ENCODE measurements at places on chromosomes 3 and 15.

- DNase-seq, result no peak
These were observed 109.6 kb upstream of the UMPS start for GRCh38 chr3:124620600-124621063.

- DNase-seq, result no peak
These were observed 181.1 kb downstream of the SOX2 start for GRCh38 chr3:181892848-181893247.

GRCh38 chr3:170751899-170752293 lies 118.1 kb downstream of the RPL22L1 start:
- no peak for DNase-seq

GRCh38 chr3:35335703-35336102 lies 303.6 kb upstream of the ARPP21 start:
- no peak for DNase-seq

DNA sequence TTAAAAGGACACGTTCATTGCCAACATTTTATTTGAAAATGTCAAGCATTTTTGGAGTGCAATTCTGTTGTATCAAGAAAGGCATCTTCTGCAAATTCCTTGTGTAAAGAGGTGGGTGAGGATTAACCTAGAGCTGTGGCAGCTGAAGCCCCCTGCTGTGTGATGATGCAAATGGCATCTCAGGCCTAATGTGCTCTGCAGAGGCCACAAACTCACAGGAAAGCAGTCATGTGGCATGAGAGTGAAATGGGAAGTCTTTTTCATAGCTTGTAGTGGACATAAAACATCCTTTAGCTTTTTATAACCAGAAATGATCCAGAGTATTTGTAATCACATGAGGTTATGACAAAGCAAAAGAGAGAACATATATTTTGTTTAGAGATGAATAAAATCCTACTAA lies 6.4 kb downstream of the CADM2 start:
- DNase-seq, result no peak

- DNase-seq, result no peak
These were observed 380.8 kb downstream of the GRM7 start for GRCh38 chr3:7241584-7242302.

DNA sequence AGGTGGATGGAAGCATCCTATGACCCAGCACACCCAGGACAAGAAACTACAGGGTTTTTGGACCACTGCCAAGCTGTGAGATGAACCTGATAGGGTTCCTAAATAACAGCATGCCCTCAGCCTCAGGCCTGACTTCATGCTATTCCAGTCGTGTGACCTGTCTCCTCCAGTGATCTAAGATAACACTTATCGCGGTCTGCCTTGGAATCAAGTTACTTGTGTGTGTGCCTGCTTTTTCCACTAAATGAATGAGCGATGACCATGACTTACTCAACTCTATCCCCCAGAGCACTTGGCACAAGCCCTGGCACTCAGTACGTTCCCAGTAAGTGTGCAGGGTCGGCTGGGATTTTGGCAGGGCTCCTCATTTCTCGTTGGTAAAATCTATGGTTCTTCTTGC lies 172.7 kb upstream of the TP63 start:
- no peak for DNase-seq

DNA sequence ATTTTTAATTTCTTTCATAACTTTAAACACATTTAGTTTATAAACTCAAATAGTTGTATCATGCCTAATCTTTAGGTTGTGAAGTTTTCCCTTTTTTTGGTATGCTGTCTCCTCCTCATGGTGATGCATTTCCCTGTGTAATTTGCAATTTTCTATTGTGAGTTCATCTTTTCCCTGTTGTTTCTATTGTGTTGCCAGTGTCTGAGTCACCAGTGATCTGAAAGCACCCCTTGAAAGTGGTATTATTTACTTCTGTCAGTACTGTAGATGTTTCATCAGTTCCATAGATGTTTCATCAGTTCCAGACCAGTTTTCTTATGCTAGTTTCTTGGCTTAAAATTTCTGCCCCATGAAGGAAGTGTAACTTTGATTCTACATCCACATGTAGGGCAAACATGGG lies 80.6 kb downstream of the OXSM start:
- peak; percentile 30 for DNase-seq

DNA sequence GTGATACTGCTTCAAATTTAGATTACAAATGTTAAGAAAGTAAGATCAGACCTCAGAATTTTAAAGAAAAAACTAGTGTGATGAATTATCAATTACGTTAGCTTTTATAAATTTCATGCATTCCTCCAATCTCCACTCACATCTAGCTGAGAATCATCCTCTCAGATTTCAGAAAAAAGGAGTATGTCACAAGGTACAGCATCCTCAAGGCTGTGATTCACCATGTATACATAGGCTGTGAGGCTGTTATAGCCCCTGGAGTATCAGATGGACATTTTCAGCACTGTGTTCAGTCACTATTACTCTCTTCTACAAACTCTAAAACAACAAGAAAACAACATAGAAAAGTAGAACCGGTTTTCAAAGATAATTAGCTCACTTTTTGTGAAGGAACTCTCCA lies 214.4 kb downstream of the PCCB start:
- no peak for DNase-seq

GRCh38 chr3:2910997-2911396 lies 199.2 kb downstream of the IL5RA start:
- DNase-seq, result no peak

DNA sequence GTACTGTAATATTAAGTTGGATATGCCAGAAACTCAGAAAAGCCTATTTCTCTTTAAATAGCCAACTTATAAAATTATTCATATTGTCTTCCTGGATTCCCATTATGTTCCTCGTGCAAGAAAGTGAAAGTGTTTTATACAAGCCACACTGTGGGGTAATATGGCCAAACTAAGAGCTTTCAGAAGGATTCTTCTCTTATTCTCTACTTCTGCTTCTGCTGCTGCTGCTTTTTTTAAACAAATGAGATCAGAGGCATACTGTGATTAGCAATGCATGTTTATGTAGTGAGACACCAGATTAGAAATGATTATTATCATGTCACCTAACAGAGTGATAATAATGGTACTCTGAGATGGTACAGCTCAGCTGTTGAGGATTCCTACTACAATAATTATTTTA lies 1026.5 kb upstream of the CFAP20DC start:
- DNase-seq, result no peak

DNA sequence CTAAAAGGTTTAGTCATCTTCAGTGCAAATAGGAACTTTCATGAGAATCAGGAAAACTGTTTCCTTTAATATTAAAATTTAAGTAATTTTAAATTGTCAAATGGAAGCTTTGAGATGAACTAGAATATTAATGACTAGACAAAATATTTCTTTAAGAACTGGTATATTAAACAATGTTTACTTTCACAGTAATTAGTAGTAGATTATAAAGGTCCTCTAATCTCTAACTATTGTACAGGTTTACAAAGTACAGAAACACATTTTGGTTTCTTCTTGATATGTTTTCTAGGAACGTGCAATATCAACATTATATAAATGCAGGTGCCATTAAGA lies 138.9 kb downstream of the CLASP2 start:
- no peak for DNase-seq

DNA sequence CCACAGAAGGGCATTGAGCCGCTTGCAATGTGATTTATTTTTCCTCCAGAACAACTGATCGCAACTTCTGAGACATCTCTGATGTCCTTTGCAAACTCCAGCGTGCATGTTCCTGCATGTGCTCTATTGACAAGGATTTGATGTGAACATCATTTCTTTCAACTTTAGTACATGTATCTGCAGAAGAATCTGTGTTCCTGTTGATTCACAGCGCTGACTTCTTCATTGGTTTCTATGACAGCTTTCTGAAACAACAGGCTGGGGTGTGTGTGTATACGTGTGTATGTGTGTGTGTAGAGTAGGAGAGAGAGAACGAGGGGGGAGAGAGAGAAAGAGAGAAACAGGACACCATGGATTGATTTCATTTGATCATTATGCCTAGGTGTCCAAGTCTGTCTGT lies 56.7 kb upstream of the CMTM8 start:
- DNase-seq, result no peak

- peak; percentile 18 for DNase-seq
These were observed 18.4 kb upstream of the BCHE start for GRCh38 chr3:165855581-165855980.

DNA sequence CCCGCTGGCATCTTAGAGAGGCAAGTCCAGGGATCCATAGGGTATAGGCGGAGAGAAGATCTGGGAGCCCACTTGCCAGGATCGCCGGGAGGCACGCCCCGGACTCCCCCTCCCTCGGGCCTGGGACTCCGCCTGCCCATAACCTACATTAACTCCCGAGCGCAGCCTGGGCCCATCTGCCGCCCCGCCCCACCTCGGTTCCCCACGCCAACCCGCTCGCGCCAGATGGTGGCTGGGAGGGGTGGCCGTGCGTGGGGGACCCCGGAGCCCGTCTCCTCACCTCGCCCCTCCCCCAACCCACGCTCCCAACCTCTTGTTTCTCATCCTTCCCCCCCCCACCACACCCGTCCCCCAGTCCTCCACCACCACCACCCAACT lies 1.7 kb upstream of the DLL4 start:
- no peak for DNase-seq

- DNase-seq, result no peak
These were observed 59.8 kb downstream of the CHCHD4 start for GRCh38 chr3:14064910-14065309.

- no peak for DNase-seq
These were observed 246.9 kb downstream of the GOLGA6L6 start for GRCh38 chr15:20294651-20295237.

DNA sequence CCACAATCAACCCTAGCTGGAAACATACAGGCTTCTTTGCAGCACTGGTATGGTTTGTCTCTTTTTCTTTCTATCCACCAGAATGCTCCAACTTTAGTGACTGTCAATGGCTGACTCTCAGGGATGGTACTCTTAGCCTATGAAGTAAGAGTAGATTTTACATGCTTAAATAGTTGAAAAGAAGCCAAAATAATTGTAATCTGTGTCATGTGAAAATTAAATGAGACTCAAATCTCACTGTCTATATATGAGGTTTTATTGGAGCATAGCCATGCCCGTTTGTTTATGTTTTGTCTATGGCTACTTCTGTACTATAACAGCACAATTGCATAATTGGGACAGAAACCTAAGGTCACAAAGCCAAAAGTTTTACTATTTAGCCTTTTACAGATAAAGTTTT lies 29.1 kb upstream of the PDZRN3 start:
- DNase-seq, result no peak

- DNase-seq, result no peak
These were observed 18.7 kb downstream of the OR5H15 start for GRCh38 chr3:98185180-98185579.

DNA sequence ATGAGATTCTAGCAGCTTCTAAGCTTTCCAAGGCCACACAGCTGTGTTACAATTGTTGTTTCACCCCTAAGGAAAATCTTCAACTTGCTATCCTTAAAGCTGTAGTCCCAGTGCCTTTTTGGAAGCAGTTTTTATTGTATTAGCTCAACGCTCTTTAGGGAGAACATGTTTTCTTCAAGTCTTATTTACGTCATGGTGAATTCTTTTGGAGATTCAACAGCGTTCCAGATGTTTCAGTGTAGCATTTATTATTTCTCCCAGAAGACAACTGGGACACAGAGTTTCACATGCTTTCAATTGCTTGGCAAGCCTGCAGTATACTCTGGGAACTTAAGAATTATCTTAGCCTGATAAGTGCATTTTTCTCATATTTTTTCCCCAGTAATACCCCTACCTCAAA lies 888.3 kb downstream of the PLOD2 start:
- peak; percentile 12 for DNase-seq

- DNase-seq, result no peak
These were observed 93.3 kb downstream of the SEMA5B start for GRCh38 chr3:122934251-122934650.

GRCh38 chr15:79049416-79049815 lies 41.2 kb downstream of the RASGRF1 start:
- no peak for DNase-seq

DNA sequence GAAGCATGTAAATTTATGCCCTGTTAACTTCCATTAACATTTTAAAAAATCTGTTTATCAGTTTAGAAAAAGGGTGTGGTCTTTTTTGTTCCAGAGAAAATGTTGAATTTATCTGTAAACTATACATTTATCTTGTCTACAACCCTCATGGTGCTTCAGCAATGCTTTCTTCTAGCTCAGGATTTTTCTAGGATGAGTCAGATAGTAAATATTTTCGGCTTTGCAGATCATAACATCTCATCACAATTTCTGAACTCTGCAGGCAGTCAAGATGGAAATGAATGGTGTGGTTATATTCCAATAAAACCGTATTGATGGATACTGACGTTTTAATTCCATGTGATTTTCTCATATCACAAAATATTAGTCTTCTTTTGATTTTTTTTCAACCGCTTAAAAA lies 70.5 kb upstream of the FOXB1 start:
- DNase-seq, result no peak

GRCh38 chr3:9727743-9728142 lies 3.8 kb upstream of the BRPF1 start:
- DNase-seq, result no peak

DNA sequence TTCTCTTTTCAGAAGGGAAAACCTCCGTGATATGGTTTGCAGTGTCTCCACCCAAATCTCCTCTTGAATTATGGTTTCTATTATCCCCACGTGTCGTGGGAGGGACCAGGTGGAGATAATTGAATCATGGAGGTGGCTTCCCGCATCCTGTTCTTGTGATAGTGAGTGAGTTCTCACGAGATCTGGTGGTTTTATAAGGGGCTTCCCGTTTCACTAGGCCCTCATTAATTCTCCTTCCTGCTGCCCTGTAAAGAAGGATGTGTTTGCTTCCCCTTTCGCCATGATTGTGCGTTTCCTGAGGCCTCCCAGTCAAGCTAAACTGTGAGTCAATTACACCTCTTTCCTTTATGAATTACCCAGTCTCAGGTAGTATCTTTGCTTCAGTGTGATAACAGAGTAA lies 692.7 kb upstream of the GRM7 start:
- no peak for DNase-seq

- no peak for DNase-seq
These were observed 10.4 kb downstream of the TNK2 start for GRCh38 chr3:195897853-195898415.

- DNase-seq, result no peak
These were observed 535.1 kb upstream of the NR2F2 start for GRCh38 chr15:95795386-95795785.

GRCh38 chr3:5205165-5205941 lies 17.8 kb downstream of the EDEM1 start:
- DNase-seq, result no peak

GRCh38 chr15:92377083-92377789 lies 16.4 kb upstream of the ST8SIA2 start:
- no peak for DNase-seq

DNA sequence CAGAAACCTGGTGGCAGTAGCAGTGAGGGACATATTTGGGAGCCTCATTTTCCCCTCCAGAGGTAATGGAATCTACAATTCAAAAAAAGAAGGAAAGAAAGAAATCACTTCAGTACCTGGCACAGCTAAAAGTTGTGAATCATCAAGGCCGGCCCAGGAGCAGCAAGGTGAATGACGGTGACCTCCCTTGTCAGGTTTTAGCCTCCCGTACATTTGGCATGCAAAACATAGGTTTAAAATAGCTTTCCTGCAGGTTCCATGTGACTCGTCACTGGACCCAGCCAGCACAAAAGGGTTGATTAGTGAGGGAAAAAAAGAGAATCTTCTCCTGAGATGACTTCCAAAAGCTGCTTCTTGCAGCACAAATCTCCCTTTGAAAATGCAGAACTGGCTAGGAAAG lies 394.2 kb downstream of the LSAMP start:
- DNase-seq, result no peak
